Stimulated activated CD8-positive, alpha-beta memory T cell treated with anti-CD3 and anti-CD28 coated beads, Interleukin-4, amount 100 ng/mL, for 1 hour (primary cell): ENCODE measurements at places on chromosomes 7 and 10.

DNA sequence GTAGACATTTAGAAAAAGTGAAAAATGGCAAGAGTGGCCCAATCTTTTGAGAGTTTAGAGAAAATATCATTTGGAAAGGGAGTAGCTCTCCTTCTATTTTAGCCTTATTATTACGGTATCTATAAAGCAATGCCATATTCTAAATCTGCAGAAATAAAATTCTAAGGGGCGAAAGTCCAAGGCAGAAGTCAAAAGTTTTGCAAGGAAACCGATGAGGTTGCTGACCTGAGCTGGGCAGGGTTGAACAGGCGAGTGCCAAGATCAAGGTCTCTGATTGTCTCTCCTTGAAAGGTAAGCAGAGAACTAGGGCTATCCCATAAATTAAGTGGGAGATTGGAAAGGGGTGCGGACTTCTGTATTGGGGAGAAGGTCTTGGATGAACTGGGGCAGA is 11.7 kb downstream of the TRIM56 start:
- DNase-seq, result no peak

DNA sequence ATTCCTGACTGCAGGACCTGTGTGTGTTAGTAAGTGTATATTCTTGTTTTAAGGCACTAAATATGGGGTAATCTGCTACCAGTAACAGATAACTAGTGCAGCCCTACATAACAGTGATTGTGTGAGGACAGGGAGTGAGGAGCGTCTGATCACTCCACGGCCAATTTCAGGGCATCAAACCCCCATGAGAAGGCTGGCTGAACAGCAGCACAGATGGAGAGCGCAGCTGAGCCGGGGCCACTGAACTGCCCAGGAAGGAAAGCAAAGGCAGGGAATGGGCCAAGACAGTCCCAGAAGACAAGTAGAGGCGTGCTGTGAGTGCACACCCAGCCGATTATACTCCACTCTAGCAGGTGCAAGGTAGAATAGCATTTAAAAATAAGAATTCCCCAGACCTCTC is 157.1 kb upstream of the CHST15 start:
- no peak for DNase-seq

- DNase-seq, result no peak
Measured at GRCh38 chr7:150621376-150621775, 10.8 kb downstream of the GIMAP6 start.

- no peak for DNase-seq
Measured at GRCh38 chr7:23294549-23295400, 4.4 kb upstream of the MALSU1 start.

DNA sequence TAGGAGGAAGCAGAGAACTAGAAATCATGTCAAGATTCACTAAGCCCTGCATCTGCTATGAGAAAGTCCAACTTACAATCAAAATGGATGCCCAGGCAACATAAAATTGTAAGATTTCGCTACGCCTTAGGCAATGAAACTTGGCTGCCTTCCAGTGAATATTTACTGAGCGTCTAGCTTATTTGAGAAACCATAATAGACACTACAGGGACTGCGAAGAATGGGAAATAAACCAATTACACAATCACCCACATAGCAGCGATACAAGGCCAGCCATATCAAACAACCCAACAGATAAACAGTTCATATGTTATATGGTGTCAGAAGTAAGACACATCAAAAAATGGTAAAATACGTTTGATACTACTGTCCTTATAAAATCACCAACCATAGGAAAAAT is 545.0 kb upstream of the C7orf33 start:
- DNase-seq, result no peak

DNA sequence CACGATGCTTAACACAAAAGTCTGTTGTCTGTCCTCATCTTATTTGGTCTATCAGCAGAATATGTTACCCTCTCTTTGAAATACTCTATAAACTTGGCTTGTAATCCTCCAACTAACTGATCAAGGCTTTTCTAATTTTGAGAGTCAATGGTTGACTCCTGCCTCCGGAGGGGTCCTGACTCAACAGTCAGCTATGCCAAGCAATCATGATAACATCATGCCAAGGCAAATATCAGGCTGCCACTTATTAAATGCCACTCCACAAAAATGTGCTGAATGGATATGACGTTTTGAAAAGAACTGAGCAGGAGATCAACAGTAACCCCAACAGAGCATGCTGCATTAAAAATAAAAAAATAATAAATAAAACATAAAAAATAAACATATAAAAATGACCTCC is 116.1 kb downstream of the PARD3 start:
- no peak for DNase-seq
